H54 (cell line): ENCODE measurements at places on chromosomes 13 and 19.

- DNase-seq = peak; percentile 20
These were observed 64.3 kb downstream of the CACNA1A start for GRCh38 chr19:13441810-13442512.

DNA sequence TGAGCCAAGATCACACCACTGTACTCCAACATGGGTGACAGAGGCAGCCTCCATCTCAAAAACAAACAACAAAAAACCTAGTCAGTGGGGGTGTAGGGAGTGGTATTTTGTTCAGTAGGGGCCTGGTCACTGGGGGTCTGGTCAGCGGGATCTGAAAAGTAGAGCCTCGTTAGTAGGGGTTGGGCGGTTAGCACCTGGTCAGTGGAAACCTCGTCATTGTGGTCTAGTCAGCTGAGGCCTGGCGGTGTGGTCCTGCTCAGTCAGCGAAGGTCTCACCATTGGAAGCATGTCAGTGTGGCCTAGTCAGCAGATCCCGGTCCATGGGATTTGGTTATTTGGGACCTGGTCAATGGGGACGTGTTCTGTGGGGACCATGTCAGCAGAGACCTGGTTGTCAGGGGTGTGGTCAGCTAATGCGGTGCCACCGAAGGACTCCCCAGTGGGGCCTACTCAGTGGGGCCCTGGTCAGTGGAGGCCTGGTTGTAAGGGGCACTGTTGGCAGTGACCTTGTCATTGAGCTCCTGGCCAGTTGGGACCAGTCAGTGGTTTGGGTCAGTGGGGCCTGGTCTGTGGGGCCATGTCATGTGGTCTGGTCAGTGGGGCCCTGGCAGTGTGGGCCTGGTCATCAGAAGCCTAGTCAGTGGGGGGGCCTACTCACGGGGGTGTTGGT is 63.0 kb upstream of the TPM4 start:
- no peak for DNase-seq

DNA sequence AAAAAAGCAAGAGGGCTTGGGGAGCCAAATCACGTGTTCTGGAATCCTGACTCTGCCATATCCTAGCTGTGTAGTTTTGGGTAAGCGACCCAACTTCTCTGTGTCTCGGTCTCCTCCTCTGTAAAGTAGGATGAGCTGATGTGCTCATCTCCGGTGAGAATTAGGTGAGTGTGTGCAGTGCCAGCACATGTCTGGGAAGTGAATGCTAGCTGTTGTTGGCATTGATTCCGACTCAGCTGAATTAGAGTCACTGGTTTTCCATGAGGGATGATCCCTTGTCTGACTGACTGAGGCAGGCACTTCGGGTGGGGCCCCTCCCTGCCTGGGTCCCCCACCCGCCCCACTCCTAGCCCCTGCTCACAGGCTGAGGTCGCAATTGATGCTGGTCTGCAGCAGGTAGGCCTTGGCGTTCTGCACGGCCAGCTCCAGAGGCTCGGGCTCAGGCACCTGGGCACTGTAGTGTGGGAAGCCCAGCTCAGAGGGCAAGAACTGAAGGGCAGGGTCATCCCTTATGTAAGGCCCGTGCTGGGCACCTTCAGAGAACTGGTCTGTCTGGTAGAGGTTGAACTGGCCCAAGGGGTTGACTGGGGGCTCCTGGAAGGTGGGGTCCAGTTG is 835 bp downstream of the RSPH6A start:
- DNase-seq = no peak

DNA sequence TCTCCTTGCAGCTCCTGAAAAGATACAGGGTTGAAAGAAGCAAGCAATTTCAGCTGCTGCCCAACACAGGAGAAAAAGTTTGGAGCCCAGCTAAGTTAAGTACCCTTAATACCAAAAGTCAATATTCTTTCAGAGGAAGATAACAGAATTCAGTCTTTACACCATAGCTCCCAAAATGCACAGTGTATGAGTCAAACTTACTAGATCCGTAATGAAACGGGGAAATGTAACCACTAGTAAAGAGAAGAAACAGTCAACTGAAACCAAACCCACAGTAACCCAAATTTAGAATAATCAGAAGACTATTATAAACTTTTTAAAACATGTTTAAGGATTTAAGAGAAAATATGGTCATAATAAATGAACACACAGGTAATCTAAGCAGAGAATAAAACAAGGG is 45.2 kb downstream of the SUCLA2 start:
- no peak for DNase-seq

- DNase-seq = no peak
These were observed 17.3 kb downstream of the PLIN4 start for GRCh38 chr19:4500841-4501591.

DNA sequence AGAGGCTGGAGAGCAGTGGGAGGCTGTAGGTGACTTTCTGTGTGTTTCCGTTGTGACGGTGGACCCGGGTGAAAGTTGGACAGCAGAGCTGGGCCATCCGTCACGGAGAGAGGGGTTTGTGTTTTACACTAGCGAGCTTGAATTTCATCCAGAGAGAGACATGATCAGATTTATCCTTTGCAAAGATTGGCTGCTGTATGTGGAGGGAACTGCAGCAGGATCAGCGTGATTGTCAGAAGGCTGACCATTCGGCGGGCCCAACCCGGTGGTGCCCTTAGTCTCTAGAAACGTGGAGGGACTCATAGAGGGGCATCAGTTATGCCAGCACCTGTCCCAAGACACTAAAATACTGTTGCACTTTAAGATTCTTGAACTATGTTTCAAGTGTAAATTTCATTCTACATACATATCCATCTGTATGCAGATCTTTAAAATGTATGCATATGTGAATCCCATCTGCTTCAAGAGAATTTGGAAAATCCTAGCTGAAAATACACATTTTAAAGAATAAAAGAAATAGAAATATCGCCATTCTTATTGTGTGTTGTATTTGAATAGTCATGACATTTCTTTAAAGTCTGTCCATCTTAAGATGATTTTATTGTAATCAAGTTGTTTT is 7.0 kb downstream of the FAM124A start:
- no peak for DNase-seq

DNA sequence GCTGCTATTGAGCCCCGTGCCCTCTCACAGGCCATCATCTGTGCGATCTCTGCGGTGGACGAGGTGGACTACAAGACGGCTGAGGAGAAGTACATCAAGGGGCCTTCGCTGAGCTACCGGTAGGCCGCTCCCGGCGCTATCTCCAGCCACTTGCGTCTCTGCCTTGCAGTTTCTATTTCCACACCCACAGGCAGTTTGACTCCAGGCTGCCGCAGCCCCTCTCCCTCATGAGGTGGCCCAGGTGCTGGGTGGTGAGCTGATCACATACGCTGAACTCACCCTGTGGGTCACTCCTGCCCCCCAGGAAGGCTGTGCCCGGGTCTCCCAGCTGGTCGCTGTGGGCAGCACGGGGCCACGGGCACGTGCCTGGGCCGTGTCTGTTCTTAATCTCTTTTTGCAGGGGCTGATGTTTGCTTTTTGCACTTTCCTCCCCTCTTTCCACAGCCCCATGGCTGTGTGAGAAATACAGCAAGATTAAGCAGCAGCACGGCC is 10.6 kb upstream of the NDUFS7 start:
- DNase-seq = no peak

DNA sequence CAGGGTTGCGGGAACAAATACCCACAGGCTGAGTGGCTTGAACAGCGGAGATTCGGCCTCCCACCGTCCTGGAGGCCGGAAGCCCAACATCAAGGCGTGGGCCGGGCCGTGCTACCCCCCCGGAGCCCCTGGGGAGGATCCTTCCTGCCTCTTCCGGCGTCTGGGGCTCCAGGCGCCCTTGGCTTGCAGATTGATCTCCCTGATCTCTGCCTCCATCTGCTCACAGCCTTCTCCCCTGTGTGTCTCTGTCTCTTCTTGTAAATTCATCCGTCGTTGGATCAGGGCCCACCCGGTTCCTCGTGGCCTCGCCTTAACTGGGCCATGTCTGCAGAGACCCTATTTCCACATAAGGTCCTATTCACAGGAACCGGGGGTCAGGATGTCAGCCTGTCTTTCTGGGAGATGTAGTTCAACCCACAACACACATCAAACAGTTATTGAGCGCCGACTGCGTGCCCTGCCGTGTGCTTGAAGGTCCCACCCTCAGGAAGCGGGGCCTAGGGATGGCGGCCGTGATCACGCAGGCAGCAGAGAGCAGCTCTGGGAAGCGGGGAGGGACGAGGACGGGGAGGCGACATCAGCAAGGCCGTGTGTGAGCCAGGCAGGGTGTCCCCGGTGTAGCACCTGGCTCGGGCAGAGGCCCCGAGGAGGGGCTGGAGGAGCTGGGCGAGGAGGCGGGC is 21.3 kb downstream of the HCN2 start:
- DNase-seq = peak; percentile 91

DNA sequence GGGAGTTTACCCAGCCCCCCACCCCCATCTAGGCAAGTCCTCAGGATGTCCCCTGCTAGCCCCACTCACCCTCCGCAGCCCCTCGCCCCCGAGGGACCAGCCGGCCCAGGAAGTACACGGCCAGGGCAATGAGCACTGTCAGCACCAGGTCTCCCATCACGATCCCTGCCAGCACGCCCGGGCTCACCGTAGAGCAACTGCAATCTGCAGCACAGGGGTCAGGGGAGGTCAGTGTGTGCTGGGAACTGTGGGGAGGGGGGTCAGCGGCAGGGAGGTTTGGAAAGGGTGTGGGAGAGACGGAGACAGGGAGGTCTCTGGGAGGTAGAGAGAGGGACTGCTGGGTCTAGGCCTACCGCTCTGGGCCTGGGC is 734 bp downstream of the TYROBP start:
- no peak for DNase-seq

DNA sequence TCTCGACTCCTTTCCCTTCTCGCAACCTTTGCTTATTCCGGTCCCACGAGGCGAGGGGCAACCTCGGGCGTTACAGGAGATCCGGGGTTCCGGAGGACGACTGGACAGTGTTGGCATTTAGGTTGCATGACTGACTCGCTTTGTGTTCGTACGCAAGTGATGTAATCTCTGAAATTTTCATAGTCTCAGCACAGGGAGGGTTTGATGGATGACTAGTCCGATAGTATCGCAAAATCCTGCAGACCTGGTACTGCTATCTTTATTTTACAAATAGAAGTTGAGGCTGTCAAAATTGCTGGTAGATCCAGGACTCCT is 342 bp downstream of the DDX49 start:
- no peak for DNase-seq

DNA sequence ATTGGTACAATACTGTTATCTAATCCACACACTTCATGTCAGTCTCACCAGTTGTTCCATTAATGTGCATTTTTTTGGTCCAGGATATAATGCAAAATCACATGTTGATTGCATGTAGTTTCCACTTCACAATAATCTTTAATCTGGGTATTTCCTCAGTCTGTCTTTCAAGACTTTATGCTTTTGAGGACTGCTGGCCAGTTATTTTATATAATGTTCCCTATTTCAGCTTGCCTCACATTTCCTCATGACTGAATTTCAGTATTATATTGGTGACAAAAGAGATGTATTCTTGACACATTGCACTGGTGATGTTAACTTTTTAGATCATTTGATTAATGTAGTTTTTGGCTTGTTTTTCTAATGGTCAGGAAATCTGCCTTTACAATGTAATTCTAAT is 368.3 kb downstream of the IRS2 start:
- no peak for DNase-seq

DNA sequence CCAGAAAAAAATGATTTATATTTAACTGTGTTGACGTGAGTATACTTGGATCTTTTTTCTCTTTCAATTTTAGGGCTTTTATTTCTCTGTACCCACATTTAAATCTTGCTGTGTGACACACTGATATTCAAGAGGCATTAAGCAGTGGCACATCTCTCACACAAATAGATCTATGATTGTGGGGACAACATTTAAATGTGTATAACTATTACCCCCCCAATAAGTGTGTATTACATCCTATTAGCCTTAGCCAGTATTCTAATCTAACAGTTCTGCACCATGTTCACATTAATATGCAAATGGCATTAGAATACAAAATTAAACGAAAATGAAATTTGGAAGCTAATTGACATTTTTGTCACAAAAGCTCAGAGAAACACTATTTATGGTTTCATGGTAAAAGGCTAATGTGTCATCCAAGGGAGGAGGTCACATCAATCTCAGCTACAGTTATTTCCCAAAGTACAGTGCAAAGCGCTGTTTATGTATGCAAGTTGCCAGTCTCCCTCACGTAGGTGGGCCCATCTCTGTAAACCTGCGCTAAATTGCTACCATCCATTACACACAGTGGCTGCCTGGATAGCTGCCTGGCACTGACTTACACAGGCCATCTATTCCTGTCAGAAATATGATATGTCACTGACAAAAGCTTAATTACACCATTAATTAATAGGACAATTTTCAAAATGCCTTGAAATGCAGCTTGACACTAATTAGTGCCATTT is 984.7 kb upstream of the PCDH9 start:
- no peak for DNase-seq

GRCh38 chr13:114234266-114234644 is 442 bp upstream of the CDC16 start:
- no peak for DNase-seq

GRCh38 chr13:44930963-44931623 is 58.2 kb downstream of the NUFIP1 start:
- DNase-seq = no peak

DNA sequence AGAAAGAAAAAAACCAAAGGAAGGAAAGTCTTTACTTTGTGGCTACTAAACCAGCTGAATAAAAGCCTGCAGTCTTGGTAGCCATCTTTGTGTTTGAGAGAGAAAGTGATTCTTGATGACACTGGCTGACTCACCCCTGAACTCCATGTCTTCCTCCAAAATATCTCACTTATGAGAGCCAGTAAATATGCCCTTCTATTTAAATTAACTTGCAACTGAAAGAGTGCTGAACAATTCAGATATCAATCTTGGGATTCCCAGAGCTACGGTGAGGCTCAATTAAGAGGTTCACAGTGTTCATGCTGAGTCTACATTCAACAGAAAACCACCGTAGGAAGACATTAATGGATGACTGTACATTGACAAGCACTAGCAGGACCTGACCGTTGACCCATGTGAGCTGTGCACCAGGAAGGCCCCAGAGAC is 57.9 kb downstream of the KCTD12 start:
- DNase-seq = no peak
